ENCODE measurements at places on chromosomes 13 and 19. TPM values are rescaled to one million over a fixed set of nuclear protein-coding genes. Genes with fewer than 3 reads are reported as not detected.
A peak's percentile ranks its signal among the peaks of the same experiment; 100 is the strongest.

The CGB3 gene
- total RNA-seq = not detected

The SELENOV gene
- total RNA-seq = not detected

The ZNF121 gene
- total RNA-seq = 59.9 TPM

GRCh38 chr13:26698392-26699196 lies 62.0 kb downstream of the GPR12 start:
- peak; percentile 86 for DNase-seq

DNA sequence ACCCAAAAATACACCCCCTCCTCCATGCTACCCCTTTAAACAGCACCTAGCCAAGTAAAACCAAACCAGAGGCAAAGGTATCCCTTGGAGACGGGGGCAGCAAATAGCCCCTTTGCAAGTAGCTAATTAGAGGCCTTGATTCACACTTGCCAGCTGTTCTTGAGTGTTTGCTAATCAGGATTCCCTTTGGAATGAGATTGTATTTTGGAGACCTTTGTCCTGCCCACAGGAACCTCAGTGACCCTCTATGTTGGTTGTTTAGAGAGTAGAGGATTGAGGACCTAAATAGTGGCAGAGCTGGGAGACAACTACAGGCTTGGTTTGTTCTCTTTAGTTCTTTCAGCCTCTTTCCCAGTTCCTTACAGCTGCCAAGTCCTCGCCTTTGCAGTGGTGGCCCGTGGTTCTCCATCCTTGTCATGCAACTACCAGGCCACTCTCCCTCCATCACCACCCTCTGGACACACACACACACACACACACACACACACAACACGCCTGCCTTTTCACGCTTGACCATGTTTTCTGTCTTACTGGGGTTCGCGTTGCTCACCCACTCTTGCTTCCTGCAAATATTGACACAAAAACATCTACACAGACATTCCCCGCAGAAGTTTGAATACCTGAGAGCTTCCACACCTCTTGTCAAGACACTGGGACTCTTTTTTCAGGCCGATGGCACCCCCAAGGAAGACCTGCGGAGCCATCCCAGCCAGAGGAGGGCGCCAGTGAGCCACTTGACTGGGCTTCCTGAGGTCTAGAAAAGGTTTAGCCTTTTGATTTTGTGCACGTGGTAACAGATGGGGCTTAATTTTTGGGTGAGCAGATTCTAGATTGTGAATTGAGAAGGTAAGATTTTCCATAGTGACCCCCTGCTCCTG lies 80.0 kb upstream of the GPR183 start:
- DNase-seq = peak; percentile 64

- DNase-seq = no peak
These were observed 573.8 kb downstream of the LIG4 start for GRCh38 chr13:107641574-107641973.

DNA sequence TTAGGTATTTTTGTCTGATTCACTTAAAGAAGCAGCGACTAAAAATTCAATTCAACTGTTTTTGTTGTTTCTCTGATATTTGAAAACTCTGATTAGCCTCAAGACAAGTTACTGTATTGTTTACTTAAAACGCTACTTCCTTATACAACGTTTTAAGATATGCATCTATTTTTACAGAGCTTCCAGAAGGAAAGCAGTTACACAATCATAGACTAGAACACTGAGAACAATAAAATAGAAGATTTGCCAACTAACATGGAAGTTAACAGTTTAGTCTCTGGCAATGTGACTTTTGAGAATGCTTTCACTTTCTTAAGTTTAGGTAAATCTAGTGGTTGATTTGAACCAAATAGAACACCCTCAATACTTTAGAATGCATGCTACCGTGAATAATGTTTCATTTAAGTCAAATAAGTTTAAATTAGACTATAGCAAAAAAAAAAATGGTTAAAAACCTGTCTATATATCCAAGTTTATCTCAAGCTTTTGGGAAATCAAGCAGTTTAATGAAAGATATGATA lies 614.8 kb downstream of the DACH1 start:
- no peak for DNase-seq
